Central memory CD4-positive, alpha-beta T cell (primary cell): ENCODE measurements at places on chromosomes 2 and 18.

- no peak for DNase-seq
Measured at GRCh38 chr2:69227716-69228115, 159.3 kb downstream of the GFPT1 start.

- DNase-seq = no peak
Measured at GRCh38 chr2:39920307-39920801, 141.3 kb upstream of the THUMPD2 start.

DNA sequence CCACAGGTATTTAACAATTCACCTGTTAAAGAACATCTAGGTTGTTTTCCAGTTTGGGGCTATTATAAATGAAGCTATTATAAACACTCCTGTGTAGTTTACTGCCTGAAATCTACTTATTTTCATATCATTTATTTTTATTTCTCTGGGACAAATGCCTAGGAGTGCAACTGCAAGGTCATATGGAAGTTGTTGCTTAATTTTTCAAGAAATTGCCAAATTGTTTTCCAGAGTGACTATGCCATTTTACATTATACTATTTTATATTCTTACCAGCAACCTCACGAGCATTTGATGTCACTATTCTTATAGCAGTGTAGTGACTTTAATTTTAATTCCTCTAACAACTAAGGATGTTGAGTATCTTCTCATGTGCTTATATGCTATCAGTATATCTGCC is 298.4 kb downstream of the EXOC6B start:
- DNase-seq = no peak

- DNase-seq = no peak
Measured at GRCh38 chr18:8799001-8799400, 93.6 kb downstream of the MTCL1 start.

DNA sequence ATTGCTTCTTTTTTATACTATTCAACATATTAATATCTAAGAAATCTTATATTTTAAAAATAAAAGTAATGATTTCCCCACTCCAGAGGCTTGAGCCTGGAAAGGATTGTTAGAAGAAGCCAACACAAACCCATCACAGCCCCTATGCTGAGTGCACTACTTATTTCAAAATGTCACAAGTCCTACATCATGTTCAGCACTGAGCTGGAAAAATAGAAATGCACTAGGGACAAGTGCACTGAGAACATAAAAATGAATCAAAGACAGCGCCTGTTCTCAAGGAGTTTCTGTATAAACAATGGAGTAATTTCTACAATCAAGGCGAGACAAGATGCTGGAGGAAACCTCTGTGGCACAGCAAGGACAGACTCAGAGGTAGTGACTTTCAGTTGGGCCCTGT is 155.0 kb downstream of the TXNL1 start:
- DNase-seq = no peak

DNA sequence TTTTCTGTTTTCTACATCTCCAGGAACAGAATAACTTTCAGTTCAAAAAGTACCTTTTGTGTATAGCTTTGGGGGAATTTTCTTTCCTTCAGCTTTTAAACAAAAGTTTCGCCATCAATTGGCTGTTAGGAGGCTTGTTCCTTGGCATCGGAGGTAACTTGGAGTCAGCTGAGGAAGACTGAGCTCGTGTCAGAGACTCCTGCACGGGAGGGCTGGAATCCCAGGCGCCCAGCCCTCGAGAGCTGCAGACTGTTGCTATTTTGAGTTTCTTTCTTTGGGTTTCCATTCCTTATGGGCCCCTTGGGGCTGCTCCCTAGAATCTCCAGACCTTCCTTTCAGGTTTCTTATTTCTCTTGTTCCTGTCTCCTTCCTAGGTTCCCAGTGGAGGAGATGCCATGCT is 8.1 kb downstream of the EMILIN2 start:
- DNase-seq = no peak

- no peak for DNase-seq
Measured at GRCh38 chr2:160301420-160301819, 101.3 kb upstream of the ITGB6 start.

GRCh38 chr2:187581125-187581896 is 27.1 kb upstream of the TFPI start:
- peak; percentile 1 for DNase-seq

GRCh38 chr2:175318542-175318941 is 137.0 kb upstream of the ATP5MC3 start:
- DNase-seq = no peak

DNA sequence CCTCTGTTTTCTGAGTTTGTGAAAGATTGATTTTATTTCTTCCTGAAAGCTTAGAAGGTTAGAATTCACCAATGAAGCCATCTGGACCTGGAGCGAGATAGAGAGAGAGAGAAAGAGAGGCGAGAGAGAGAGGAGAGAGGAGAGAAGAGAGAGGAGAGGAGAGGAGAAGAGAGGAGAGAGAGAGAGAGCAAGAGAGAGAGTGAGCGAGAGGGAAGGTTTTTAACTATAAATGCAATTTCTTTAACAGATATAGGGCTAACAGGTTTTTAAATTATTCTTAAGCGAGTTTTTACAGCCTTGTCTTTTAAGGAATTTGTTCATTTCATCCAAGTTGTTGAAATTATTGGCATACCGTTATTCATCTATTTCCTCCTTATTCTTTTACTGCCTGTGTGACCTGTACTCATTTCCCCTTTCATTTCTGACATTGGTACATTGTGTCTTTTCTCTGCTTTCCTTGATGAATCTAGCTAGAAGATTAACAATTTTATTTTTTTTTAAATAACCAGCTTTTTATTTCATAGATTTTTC is 56.1 kb downstream of the BABAM2 start:
- DNase-seq = no peak

DNA sequence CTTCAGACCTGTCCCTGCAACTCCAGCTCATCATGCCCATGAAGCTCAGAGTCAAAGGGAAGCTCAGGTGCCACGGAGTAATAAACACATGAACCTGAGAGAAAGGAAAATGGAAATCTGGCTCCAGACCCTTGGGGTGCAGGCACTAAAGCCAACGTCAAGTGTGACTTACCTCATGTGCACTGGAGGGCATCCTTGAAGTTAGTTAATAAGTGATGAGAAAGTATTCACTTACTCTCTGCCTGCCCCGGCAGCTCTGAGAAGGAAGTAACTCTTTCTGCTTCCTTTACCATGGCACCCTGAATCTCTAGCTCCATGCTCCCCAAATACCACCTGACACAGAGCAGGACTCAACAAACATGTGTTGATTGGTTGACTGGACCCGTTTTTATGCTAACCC is 21.4 kb upstream of the AGAP1 start:
- no peak for DNase-seq

- peak; percentile 13 for DNase-seq
Measured at GRCh38 chr2:186590759-186591505, 1.1 kb downstream of the ITGAV start.

- DNase-seq = no peak
Measured at GRCh38 chr18:36200354-36200771, 13.1 kb downstream of the MOCOS start.

DNA sequence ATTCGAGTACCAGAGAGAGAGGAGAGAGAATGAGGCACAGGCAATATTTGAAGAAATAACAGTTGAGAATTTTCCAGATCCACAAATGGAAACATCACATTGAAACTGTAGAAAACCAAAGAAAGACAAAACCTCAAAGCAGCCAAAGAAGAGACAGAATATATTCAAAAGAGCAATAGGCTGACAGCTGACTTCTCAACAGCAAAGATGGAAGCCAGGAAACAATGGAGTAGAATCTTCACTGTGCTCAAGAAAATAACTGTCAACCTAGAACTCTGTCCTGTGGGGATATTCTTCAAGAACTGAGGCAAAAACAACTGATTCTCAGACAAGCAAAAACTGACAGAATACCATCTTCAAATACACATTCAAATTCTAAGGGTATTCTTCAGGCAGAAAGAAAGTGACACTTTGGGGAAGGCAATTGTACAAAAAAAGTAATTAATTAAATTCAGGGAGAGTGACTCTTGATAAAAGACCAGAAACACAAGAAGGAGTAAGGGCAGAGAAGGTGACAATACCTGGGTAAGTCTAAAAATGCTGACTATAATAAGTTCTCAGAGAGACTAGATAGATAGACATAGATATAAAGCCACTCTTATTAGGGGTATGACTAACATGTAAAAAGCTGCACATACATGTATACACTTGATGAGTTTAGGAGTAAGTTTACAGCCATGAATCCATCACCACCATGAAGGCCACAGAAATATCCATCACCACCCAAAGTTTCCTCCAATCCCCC is 25.6 kb downstream of the ANKMY1 start:
- DNase-seq = no peak

GRCh38 chr2:232611559-232612218 is 21.7 kb upstream of the EFHD1 start:
- DNase-seq = peak; percentile 40

DNA sequence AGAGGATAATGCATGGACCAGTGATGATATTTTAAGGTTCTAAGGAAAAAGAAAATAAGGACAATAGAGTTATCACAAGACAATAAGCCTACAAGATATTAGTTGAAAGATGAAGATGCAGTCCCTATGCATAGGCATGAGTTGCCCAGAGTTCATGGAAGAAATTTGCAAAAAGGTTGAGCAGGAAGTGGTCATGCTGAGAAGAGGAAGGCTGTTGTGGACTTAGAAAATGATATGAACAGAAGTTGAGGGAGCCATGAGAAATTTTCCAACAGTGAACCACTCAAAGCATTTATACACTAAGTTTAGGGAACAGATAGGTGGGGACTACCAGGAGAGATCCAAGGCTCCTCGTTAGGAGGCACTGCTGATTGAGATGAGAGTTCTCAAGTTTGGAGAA is 3.5 kb downstream of the OSBPL6 start:
- no peak for DNase-seq

- DNase-seq = no peak
Measured at GRCh38 chr2:112733456-112733855, 12.6 kb downstream of the NT5DC4 start.

DNA sequence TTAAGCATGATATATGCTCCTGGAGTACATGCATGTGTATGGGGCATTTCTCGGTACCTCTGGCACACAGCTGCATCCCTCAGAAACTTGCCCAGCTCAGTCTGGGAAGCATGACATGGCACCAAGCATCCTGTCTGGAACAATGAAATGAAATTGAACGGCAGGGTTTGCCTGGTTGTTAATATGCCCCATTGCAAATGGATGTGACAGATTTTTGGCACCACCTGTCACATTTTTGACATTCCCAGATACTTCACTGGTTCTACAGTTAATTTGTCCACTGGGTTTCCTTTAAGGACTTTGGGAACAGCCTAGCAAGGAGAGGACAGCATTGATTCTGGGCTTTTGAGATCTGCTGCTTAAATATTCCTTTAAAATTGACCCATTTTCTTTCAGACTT is 305.8 kb downstream of the TSN start:
- DNase-seq = no peak

- no peak for DNase-seq
Measured at GRCh38 chr2:16189029-16189835, 248.9 kb downstream of the MYCN start.

DNA sequence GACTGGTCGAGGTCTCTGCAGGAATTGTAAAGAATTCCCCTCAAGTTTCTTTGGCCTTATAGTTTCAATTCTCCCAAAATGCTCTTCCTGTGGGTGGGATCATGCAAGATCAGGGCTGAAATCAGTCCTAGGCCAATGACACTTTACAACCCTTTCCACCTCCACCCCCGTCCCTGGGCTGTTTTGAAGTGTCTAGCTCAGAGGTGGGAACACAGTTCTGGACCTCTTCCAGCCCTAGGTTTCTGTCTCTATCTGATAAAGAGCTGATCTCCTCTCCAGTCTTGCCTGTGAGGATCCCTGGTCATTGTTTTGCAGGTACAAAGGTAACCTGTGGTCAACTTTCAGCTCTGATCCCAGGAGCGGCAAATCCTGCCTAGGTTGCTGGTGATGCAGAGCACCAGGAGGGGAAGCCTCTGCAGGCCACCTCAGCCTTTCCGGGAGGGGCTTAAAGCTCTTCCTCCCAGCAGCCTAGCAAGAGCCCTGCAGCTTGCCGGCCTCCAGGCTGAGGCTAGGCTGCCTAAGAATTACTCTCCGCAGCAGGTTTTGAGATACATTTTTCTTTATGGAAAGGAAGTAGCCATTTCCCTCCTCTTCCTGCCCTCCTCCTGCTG is 69.8 kb upstream of the WIPF1 start:
- DNase-seq = no peak

GRCh38 chr2:53209679-53210458 is 557.7 kb upstream of the CHAC2 start:
- DNase-seq = no peak

DNA sequence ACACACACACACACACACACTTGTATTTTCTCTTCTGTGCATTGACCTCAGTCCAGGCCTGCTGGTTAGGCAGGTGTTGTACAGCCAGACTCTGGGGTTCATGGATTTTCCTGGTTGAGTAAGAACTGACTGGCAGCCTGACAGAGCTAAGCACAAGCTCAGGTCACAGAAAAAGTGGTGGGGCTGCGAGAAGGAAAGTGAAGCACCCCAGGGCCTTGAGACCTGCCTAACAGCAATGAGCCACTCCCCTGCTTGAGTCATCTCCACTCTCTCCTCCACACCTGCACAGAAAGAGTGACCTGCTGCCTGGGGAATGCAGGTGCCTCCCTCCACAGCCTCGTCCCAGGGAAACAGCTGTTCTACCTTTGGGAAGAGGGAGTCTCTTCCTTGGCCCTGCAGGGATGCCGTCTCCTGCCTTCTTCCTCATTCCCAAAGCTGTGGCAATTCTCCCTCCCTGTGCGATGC is 91.4 kb upstream of the LGALSL start:
- DNase-seq = no peak

- DNase-seq = no peak
Measured at GRCh38 chr2:194443926-194444325, 1213.1 kb upstream of the SLC39A10 start.

DNA sequence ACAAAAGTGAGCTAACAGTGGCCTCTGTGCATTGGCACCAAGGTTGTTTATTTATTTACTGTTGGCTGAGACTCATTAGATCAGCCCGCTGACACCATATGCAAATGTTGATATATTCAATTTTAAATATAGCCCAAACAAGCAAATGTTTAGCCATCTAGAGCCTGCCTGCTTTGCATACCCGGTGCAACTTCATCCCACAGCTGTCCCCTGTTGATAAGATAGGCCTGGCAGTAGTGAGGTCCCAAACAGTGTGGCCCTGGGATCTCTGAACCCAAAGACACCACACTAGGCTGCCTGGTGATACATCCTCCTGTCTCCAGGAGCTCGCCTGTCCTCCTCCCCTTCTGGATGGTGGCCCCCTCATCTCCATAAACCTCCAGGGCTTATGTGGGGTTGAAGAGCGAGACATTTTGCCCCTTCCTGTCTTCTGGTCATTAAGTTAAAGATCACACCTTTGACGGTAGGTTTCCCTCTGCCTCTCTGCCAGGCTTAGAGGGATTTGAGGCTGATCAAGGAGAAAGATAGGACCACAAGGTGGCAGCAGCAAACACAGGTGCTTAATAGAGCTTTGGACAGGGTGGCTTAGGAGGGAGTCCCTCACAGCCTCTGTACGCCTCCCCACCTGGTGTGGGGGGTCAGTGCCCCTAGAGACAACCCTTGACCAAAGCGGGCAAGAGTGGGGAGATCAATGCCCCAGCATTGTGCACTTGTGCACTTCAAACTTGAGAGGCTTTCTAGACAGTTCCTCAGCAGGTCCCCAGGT is 23.7 kb upstream of the MYO5B start:
- peak; percentile 9 for DNase-seq

GRCh38 chr18:5419601-5420000 is 124.1 kb upstream of the ZBTB14 start:
- no peak for DNase-seq
